NCI-H345 (cell line): ENCODE measurements at places on chromosomes 13 and 19.

- peak; percentile 56 for DNase-seq
Measured at GRCh38 chr19:39038098-39038497, 5.7 kb upstream of the FBXO27 start.

GRCh38 chr19:46976845-46977320, 42.8 kb upstream of the NPAS1 start:
- no peak for DNase-seq

- no peak for DNase-seq
Measured at GRCh38 chr19:2834294-2834871, 6.9 kb upstream of the ZNF555 start.

DNA sequence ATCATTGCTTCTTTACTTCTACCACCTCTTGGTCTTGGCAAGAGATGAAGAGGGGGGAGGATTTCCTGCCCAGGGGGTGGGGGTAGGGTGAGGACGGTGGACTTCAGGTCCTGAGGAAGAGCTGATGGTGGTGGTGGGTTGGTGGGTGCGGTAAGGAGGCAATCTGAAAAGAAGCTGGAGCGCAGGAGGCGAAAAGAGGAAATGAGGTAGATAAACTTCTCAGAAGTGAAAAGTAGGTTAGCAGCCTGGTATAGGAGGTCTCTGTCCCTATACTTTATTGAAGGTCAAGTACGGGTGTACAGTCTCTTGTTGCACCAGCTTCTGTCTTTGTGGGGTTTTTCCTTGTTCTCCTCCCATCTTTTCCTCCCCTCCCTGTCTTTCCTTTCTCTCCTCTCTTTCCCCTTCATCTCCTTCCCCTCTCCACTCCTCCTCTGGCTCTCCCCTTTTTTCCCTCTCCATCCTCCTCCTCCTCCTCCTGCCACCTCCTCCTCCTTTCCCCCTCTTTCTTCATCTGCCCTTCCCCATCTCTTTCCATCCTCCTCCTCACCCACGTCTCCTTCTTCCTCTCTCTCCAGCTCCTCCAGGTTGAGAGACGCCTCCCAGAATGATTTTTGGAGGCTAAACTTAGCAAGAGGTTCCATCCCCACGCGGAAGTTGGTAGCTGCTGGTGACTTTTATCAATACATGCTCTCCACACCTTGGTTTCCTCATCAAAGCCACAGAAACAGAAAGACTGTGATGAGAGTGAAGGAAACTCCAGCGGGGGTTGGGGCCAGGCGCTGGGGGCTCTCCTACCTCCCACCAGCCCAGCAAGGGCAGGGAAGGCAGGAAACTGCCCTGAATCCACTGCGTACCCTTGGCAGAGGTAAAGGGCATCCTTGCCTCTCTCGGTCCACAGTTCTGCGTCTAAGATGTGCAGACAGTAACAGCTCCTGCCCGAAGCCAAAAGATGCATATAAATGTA, 15.3 kb downstream of the TNFSF14 start:
- DNase-seq, result no peak

- no peak for DNase-seq
Measured at GRCh38 chr19:21850656-21851255, 14.8 kb upstream of the ZNF43 start.

DNA sequence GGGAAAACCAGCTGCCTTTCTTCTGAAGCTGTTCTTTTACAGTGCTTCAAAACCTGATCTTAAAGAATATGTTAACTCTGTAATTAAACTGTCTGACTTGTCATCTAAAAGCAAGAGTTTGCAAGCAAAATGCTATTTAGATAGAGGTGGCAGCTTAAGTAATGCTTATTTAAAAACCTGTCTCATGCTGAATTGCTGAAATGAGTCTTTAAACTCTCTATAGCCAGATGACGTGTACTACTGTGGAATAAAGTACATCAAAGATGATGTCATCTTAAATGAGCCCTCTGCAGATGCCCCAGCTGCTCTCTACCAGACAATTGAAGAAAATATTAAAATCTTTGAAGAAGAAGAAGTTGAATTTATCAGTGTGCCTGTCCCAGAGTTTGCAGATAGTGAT, 22.9 kb downstream of the ITM2B start:
- no peak for DNase-seq

DNA sequence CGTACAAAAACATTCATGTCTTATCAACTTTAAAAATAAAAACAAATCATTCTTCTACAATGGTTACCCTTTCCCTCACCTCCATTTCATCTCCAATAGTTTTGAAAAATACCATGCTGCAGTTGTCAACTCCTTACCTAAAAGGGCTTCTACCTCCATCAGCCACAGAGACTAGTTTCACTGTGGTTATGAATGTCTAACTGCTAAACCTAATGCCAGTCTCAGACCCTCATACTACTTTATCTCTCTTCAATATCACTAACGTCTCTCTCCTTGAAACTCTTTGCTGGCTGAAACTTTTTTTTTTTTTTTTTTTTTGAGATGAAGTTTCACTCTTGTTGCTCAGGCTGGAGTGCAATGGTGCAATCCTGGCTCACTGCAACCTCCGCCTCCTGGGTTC, 27.1 kb downstream of the LNX2 start:
- no peak for DNase-seq

- DNase-seq, result no peak
Measured at GRCh38 chr19:45336696-45337251, 3.8 kb upstream of the KLC3 start.

- DNase-seq, result no peak
Measured at GRCh38 chr13:32748305-32748704, 162.1 kb downstream of the PDS5B start.

GRCh38 chr13:94210816-94211215, 268.7 kb downstream of the DCT start:
- DNase-seq, result no peak

GRCh38 chr19:49106648-49107135, 7.5 kb upstream of the LIN7B start:
- DNase-seq, result peak; percentile 33

- DNase-seq, result no peak
Measured at GRCh38 chr13:24659239-24659638, 21.0 kb upstream of the ATP12A start.

DNA sequence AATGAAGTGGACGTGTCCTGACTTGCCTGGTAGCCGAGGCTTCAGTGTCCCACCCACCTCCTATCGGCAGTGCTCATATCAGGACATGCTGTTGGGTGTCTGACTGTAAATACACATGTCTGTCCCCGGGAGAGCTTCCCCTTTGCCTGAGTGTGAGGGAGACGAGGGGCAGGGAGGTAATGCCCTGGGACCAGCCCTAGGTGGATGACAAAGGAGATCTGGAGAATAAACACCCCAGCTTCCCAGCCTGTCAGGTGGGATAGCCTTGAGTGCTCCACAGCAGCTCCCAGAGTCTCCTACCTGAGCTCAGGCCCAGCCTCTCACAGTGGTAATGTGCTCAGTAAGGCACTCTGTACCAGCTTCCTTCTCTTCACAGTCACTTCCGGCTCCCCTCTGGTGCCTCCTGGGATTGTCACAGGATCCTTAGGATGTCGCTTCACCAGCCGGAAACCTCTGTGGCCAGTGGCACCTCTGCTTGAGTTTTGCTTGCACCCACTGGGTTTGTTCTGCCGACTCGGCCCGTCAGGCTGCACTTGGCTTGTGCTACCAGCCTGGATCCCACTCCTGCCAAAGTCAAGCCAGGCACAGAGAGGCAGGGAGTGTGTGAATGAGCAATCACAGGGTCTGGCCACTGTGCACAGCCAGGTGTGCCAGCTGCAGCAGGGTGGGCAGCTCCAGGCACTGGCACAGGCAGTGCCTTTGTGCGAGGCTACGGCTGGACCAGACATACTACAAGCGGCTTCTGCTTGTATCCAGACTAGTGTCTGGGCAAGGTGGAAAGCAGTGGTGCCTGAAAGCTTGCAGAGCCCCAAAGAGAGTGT, 54.4 kb upstream of the RGCC start:
- DNase-seq, result peak; percentile 21

DNA sequence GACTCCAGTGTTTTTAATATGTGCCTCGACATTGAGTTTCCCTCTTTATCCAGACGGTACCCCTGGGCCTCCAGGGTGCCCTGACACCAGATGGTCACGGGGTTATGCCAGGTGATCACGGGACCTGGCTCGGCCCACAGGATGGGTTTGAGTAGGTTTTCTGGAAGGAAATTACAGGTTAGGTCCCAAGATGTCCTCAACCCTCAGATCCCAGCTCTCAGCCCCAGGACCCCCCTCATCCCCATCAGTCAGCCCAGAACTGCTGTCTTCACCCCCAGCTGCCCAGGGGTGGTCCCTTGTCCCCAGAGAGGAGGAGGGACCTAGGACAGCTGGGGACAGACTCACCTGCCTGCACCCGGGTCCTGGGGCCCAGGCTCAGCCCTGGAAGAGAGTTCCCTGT, 441 bp downstream of the LILRA4 start:
- DNase-seq, result no peak

DNA sequence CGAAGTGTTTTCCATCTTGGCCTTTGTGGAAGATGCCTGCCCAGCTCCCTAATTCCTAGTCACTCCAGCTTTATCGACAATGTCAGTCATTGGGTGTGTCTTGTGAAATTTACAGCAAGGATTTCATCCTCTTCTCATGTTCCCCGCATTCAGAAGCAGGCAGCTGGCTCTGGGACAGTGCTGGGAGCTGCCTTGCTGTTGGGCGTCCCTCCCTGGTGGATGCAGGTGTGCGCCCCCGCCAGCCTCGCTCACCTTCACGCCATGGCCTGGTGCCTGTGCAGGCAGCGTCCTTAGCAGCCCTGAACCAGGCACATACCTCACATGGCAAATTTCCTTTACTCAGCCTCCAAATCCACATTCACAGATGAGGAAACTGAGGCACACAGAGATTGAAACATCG, 39.7 kb upstream of the TFDP1 start:
- DNase-seq, result no peak

GRCh38 chr19:36963280-36963679, 47.1 kb downstream of the ZNF568 start:
- DNase-seq, result peak; percentile 93

- DNase-seq, result no peak
Measured at GRCh38 chr13:68190818-68191217, 960.7 kb upstream of the PCDH9 start.

DNA sequence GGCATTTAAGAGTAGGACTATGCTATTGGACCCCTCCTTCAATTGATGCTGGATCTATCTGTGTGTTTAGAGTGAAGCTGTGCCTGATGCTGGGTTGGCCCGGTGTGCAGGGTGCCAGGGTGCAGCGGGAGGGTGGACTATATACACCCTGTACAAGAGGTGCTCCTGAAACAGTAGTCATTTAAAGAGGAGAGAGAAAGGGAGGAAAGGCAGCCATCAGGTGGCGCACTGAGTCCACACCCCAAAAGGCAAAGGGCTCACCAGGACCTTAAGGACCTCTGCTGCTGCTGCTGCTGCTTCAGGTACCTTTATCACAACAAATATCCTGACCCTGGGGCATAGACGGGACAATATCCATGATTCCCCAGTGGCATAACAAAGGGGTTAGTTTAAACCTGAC, 39.4 kb downstream of the ZNF136 start:
- no peak for DNase-seq

DNA sequence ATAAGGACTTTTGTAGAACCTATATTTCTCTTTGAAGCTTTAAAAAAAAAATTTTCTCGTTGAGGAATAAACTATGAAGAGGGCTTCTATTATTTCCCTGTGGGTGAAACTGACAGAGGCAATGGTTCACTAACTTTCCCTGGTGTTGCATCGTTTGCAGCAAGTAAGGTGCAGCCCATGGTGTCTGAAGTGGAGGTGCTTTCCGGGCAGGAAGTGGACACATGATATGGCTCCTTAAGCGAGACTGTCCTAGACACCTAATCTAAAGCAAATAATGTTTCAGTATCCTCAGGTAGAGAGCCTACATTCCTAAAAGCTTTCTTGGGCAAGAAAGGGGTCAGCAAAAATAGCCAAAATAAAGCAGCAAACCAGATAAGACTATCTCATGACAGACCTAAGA, 437.6 kb upstream of the ARGLU1 start:
- DNase-seq, result peak; percentile 14

DNA sequence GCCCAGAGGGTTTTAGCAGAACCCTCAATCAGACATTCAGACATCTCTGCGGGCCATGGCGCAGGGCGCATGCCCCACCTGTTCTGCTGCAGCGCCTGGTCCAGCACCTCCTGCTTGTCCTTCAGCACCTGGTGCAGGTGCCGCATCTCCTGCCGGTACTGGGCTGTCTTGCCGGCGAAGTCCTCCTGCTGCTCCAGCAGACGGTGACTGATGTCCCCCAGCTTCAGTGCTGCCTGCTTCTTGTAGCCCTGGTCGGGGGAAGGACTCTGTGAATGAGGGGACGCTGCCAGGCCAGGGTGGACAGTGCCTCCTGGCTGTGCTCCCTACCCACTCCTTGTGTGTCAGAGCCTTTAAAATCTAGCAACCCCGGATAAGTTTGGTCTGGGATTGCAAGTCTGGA, 12.2 kb upstream of the SLC7A9 start:
- no peak for DNase-seq

DNA sequence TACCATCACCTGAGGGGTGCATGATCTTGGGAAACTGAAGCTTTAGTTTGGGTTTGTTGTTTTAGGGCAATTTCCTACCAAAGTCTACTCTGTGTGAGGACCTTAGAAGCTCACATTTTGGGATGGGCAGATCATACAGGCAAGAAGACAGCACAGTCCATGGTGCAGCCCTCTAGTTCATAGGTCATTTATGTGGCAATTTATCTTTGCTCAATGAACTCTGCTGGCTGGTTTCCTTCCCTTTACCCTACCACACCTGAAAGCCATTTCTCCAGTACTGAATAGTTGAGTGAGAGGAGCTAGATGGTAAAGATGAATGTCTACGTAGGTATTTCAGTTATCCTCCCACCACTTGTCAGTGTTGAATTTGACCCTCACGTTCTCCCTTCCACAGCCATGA, 87.5 kb upstream of the KLF12 start:
- no peak for DNase-seq

DNA sequence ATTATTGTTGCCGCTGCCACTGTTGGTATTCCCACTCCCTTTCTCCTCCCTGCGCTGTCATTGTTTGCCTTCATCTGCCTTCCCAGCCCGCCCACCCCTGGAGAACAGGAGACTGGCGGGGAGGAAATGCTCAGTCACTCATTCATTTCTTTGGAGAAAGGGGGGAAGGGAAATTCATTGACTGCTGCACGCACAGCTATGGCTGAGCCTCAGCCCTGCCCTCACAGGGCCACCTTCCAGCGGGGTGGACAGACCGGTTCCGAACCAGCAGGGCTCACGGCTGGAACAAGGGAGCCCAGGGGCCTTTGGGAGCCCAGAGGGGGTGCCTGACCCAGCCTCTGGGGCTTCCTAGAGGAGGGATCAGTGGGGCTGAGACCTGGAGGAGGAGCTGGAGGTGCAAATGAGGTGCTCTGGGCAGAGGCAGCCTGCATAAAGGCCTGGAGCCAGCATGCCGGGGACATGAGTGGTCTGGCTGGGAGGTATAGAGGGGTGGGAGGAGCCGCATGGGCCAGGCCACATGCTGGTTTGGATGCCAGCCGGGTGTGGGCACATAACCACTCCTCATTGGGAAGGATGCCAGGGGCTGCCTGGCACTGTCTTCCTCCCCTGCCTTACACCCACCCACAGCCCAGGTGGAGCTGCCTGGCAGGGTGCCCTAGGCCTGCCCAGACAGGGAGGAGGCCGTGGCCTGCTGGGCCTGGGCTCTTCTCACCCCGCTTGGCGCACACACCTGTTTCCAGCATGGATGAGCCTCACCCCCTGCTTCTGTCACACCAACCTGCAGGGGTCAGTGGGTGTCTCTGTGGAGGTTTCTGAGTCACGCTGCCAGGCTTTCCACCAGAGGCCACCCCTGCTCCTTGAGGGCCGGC, 26.8 kb downstream of the PPP5C start:
- DNase-seq, result peak; percentile 98

- no peak for DNase-seq
Measured at GRCh38 chr13:41455725-41456419, 1.5 kb upstream of the RGCC start.

GRCh38 chr13:30616927-30617314, 799 bp upstream of the USPL1 start:
- DNase-seq, result peak; percentile 61
